ENCODE measurements at places on chromosomes 12 and 14. TPM values are rescaled to one million over a fixed set of nuclear protein-coding genes. Genes with fewer than 3 reads are reported as not detected.

ADCY4 gene
- total RNA-seq, result 7.1 TPM

OR4Q3 gene
- total RNA-seq, result not detected

LMO3 gene
- not detected for total RNA-seq

KLHL33 gene
- 0.15 TPM for total RNA-seq

- DNase-seq, result no peak
Measured at GRCh38 chr12:46948936-46949545, 123.2 kb upstream of the SLC38A4 start.

- no peak for DNase-seq
Measured at GRCh38 chr12:5565933-5566599, 134.2 kb downstream of the NTF3 start.

- DNase-seq, result no peak
Measured at GRCh38 chr14:23709923-23710322, 73.8 kb downstream of the DHRS2 start.

DNA sequence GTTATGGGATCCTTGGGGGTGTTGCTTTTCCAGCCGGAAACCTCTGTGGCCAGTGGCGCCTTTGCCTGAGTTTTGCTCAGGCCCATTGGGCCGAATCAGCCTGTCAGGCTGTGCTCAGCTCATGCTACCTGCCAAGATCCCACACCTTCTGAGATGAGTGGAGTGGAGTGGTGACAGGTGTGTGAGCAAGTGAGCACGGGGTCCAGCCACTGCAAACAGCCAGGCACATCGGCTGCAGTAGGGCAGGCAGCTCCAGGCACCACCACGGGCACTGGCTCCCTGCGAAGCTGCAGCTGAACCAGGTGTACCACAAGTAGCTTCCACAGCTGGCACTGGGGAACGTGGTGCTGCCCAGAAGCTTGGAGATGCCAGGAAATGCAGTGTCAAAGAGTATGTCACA, 21.1 kb upstream of the WDR89 start:
- DNase-seq, result no peak

GRCh38 chr14:23346693-23347405, 5.8 kb downstream of the SLC22A17 start:
- DNase-seq, result no peak

DNA sequence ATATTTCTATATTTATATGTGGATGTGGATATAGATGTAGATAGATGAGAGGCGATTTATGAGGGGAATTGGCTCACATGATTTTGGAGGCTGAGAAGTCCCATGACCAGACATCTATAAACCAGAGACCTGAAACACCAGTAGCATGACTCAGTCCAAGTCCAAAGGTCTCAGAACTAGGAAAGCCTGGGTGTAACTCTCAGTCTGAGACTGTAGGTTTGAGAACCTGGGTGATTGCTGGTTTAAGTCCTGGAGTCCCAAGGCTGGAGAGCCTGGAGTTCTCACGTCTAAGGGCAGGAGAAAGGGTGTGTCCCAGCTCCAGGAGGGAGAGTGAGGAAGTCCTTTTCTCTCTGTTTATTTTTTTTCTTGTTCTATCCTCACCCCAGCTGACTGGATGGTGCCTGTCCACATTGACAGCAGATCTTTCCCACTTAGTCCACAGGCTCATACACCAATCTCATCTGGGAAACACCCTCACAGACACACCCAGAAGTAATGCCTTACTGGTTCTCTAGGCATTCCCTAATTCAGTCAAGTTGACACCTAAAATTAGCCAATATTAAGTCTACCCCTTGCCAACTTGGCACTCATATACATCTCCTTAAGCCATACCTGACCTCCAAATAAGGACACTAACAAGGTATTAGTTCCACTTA, 45.4 kb downstream of the EMP1 start:
- DNase-seq, result no peak

DNA sequence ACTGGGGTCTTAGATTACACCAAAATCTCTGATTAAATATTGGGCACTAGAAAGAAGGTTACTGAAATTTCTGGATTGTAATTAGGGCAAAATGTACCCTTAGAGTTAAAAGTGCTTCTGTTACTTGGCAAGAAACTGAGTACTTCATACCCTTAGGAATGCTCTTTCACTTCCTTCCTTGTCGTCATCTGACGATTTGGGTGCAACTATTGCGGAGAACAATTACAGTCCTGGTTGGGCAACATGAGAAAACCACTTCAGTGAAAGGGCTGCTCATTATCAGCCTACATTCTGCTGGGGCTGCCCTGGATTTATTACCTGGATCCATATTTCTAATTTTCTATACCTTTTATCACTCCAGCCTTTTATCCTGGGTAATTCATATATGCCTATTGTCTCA, 348.5 kb upstream of the MDGA2 start:
- DNase-seq, result no peak

DNA sequence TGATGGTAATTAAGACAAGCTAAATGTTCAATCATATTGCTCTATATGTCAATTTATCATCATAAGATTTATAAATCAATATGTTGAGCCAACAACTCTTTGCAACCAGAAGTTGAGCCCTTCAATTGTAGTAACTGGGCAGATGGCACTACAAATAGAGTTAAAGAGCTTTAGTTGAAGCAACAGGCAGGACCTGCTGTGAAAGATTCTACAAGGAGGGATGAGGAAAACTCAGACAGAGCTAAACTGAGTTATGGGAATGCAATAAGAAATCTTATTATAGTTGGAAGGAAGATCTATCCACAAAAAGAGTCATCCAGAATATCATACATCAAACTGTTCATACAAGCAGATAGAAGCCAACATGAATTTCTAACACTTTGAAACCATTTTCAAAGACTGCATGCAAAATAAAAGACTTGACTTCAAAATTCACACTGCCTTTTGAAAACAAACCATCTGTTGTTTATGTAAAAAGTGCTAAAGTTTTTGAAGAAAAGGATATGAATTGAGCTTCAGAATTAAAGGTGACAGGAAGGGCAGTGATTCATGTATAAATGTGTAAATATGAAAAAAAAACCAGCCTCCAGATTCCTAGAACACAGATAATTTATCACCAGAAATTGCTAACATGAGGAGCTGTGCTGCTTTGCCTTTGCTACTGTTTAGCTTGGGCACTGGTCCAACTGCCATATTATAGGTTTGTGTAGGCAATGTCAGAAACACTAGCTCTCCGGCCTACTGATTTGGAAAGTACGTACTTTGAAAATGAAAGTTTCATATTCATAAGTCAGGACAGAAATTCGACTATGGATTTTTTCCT, 133.2 kb downstream of the SLC35F4 start:
- DNase-seq, result no peak

GRCh38 chr12:29314416-29314815, 66.6 kb downstream of the ERGIC2 start:
- DNase-seq, result no peak

DNA sequence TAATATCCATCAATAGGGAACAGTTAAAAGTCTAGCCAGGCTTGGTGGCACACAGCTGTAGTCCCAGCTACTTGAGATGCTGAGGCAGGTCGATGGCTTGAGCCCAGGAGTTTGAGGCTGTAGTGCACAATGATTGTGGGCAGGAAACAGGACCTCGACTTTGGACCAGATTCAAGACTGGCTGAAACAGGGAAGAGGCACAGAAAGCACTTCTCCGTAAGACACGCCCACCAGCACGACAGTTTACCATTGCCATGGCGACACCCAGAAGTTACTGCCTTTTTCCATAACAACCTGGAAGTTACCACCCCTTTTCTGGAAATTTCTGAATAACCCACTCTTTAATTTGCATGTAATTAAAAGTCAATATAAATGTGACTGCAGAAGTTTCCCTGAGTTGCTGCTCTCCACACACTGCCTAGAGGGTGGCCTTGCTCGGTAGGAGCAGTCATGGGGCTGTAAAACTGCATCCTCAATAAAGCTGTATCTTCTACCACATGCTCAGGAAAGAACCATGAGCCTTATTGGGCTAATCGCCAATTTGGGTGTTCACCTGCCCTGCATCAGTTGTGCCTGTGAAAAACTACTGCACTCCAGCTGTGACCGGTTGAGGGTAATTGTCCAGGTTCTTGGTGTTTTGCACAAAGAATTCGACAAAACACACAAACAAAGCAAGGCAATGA, 4.6 kb upstream of the LRRC23 start:
- DNase-seq, result no peak

All from CD4-positive, alpha-beta memory T cell (primary cell).